Amniotic stem cell (primary cell): ENCODE measurements at places on chromosomes 3 and 15.

DNA sequence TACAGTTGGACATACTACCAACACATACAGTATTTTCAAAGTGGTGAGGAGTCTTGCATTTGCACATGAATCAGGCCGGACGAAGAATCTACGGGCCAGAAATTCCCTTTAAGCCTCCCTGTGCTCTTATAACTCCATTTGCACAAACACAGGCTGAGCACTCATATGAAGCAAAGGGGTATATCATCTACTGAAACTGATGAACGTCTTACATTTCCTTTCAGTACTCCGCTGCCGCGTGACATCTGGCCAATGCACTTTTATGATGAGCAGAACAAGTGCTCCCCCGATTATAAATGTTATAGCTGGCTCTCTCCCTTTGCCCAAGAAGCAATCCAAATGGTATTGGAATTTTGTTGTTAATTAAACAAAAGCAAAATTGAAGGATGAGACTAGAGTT is 110.3 kb upstream of the ICE2 start:
- DNase-seq = no peak

DNA sequence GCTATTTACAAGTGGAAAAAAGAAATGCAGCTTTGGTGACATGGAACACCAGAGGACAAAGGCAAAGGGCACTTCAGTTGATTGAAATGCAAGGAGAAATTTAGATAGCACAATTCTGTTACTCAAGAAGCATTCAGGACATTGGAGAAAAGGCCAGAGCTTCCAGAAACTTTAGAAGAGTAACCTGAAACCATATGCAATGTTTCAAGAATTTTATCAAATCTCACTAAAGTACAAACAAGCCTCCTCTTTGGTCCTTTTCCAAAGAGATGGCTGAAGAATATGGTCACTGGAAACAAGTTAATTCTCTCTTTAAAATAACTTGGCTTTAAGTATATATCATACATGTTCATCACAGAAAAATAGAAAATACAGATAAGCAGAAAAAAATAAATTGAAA is 14.6 kb upstream of the LMOD3 start:
- no peak for DNase-seq

DNA sequence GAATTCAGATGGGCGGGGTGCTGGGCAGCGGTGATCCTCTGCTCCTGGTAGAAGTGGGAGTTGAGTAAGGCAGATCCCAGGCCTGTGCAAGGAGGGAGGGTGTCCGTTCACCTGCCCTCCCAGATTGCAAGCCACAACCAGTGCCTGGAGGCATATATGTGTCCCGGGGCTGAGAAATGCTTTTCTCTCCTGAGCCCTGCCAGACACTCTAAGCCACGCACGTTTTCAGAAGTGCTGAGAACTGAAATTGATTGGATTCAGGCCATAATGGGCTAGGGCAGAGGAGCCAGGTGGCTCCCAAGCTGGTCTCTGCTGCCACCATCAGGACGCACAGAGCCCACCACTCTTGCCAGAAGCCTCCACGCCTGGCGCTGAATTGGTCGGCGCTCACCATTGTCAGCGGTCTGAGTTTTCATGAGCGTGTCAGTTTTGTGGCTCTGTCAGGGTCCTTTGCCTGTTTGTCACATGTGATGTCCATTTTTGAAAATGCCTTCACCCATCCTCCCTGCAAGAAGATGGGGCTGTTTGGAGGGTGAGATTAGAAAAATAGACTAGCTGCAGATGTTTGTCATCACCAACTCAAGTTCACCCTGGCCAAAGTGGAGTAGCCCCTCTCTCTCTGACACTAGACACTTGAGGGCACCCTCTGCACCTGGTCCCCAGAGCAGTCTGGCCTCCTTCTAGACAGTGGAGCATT is 15.4 kb upstream of the BFSP2 start:
- peak; percentile 31 for DNase-seq

- DNase-seq = no peak
Measured at GRCh38 chr3:72744330-72744729, 103.9 kb downstream of the SHQ1 start.

DNA sequence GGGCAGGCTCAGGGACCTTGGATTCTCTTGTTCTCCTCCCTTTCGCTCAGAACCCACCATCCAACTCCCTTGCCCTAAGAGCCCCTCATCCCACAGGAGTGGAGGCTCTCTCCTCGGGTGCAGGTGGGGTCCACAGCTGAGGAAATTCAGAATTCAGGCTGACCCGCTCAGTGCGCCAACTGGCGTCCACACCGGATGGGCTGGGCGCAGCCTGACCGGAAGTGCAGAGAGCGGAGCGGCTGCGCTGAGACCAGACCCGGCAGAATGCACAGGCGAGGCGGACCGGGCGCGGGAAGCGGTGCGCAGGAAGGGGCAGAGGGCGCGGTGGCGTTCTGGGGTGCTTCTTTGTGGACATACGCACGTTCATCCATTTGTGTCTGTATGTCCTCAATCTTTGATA is 210.4 kb upstream of the NDN start:
- no peak for DNase-seq

DNA sequence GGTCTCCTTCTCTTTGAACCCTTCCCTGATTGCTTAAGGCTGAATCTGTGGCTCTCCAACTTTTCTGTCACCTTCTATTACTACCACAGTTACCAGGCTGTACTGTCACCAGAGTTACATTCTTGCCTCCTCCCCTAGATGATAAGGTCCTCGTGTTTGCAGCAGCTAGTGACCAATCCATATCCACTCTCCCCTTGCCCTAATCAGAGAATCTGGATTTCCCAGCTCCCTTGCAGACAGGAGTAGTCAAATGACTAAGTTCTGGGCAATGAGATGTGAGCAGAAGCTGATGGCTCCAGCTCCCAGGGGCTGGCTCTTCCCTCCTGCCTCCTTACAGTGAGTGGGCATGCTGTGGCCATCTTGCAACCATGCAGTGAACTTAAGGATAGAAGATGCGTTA is 95.4 kb upstream of the VGLL4 start:
- no peak for DNase-seq

DNA sequence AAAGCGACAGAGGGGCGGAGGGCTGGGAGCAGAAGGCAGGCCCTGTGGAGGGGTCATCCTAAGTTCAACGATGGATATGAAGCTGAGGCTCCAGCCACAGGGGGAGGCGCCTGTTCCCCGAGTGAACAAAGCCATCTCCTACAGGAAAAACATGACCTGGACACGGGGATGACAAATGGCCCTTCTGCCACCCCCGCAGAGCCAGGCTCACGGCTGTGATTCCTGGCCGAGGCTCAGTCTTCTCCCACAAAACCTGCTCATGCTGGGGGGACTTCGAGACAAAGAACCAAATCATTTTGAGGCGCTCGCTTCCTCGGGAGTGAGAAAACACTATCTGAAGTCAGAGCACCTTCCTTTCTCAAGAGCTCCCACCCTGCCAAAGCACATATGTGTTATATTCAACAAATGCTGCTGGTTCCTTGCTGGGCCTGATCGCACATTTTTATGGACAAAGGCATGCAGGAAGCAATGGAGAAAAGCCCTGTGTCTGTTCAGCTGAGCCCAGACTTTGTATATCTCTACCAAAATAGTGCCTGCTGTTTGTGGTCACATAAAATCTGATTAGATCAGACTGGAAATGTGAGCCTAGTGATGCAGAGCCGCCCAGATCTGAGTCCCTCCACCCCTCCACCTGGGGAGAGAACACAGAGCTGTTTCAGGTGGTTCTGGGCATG is 5.6 kb downstream of the RBP1 start:
- DNase-seq = no peak

DNA sequence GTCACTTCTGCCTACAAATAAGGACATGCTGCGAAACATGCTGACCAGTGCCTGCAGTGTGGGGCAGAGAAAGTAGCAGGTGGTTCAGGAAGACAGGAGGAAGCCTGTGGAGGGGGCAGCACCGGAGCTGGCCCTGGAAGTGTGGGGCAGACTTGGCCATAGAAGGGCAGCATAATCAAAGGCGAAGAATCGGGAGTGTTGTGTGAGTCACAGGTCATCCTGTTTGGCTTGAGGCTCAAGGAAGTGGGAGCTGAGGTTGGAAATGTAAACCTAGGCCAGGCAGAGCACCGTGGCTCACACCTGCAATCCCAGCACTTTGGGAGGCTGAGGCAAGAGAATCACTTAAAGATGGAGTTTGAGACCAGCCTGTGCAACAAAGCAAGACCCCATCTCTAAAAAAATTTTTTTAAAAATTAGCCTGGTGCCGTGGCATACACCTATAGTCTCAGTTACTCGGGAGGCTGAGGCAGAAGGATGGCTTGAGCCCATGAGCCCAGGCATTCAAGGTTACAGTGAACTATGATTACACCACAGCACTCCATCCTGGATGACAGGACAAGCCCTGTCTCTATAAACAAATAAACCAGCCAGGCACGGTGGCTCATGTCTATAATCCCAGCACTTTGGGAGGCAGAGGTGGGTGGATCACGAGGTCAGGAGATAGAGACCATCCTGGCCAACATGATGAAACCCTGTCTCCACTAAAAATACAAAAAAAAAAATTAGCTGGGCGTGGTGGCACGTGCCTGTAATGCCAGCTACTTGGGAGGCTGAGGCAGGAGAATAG is 54.0 kb downstream of the FAM43A start:
- DNase-seq = no peak

DNA sequence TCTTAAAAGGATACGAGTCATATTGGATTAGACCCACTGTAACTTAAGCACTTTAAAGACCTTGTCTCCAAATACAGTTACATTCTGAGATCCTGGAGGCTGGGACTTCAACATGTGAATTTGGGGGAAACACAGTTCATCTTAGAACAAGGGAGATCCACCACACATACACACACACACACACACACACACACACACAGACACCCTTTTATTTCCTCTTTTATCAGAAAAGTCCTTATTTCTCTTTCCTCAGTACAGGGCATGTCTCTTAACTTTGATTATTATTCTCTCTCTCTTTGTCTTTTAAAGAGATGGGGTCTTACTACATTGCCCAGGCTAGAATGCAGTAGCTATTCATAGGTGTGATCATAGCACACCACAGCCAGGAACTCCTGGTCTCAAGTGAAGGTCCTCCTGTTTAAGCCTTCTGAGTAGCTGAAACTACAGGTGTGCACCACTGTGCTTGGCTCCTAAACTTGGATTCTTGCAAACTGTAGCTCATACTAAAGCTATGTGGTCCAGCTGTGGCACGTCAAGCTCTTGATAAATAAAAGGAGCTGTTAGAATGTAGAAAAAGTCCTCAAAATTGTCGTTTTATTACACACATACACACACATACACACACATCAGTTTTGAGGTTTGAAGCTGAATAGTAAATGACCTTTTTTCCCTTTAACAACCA is 7.4 kb downstream of the GOLM2 start:
- no peak for DNase-seq

- no peak for DNase-seq
Measured at GRCh38 chr15:79243723-79244122, 38.8 kb upstream of the ANKRD34C start.

DNA sequence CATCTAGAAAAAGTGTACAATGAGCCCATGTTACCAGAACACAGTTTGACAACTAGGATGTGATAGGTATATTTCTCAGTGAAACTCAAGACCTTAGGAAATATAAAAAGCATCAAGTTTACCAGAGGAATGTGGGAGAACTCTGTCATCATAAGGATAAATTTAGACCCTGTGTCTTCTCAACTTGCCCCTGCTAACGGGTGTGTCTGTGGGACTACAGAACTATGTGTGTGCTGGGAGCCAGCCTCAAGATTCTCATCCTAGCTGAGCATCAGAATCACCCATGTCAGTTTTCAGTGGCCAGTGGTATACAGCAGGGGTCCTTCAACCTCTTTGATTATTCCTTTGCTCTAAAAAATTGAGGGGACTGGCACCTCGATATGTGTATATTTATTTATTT is 393.3 kb downstream of the PLCL2 start:
- DNase-seq = no peak

DNA sequence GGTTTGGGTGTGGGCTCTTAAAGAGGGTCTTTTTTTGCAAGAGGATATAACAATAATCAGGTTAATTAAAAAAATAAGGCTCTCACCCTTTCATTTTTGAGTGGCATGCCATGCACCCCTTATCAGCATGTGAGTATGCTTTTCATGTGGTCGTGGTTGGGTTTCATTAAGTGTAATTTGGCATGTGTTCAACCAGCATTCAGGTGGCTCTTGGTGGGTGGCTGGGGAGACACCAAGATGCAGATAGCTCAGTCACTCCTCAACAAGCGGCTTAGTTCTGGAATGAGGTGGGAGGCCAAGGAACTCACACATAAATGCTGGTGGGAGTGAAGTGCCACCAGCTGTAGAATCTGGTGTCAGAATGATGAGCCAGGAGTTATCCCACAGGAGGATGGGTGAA is 66.8 kb downstream of the FLNB start:
- no peak for DNase-seq

GRCh38 chr3:45676325-45677032 is 12.7 kb upstream of the SACM1L start:
- DNase-seq = no peak

GRCh38 chr3:87546216-87546615 is 269.8 kb upstream of the POU1F1 start:
- no peak for DNase-seq

- DNase-seq = no peak
Measured at GRCh38 chr3:153165261-153165681, 3.2 kb downstream of the RAP2B start.

DNA sequence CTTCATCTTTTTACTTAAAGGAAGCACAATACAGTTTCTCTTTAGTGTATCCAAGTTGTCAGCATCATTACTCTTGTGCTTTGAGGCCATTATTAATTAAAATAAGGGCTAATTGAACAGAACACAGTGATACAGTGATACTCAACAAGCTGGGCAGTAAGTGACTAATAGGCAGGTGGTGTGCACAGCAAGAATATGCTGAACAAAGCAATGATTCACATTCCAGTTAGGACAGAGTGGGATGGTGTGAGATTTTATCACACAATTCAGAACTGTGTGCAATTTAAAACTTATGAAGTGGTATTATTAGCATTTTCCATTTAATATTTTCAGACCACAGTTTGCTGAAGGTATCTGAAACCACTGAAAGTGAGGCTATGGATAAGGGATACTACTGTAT is 116.9 kb downstream of the PLOD2 start:
- DNase-seq = no peak

- DNase-seq = no peak
Measured at GRCh38 chr15:59649603-59650002, 7.7 kb downstream of the GTF2A2 start.

GRCh38 chr3:16143861-16144447 is 30.5 kb upstream of the GALNT15 start:
- no peak for DNase-seq

GRCh38 chr15:77886805-77887448 is 190.6 kb downstream of the TBC1D2B start:
- no peak for DNase-seq

- DNase-seq = no peak
Measured at GRCh38 chr3:179196098-179196497, 47.9 kb downstream of the PIK3CA start.

DNA sequence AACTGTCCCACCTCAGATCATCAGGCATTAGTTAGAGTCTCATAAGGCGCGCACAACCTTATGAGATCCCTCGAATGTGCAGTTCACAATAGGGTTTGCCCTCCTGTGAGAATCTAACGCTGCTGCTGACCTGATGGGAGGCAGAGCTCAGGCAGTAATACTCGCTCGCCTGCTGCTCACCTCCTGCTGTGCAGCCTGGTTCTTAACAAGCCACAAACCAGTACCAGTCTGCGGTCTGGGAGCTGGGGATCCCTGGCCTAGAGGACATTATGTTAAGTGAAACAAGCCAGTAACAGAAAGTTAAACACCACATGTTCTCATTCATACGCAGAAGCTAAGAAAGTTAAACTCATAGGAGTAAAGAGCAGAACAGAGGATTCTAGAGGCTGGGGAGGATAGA is 47.0 kb downstream of the MAP3K13 start:
- no peak for DNase-seq
